GM20000 (cell line): ENCODE measurements at places on chromosomes 3 and 15.
A peak's percentile ranks its signal among the peaks of the same experiment; 100 is the strongest.

GRCh38 chr3:19688767-19689166 is 245.2 kb downstream of the EFHB start:
- no peak for DNase-seq

- no peak for DNase-seq
Observed at GRCh38 chr15:80140909-80141308, 11.9 kb upstream of the FAH start.

DNA sequence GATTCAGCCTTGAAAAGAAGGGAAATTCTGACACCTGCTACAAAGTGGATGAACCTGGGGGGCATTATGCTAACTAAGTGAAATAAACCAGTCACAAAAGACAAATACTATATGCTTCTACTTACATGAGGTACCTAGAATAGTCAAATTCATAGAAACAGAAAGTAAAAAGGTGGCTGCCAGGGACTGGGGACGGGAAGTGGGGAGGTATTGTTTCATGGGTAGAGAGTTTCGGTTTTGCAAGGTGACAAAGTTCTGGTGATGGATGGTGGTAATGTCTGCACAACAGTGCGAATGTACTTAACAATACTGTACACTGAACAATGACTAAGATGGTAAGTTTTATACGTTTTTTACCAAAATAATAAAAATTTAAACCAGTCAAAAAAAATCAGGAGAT is 4.8 kb downstream of the IDH2 start:
- peak; percentile 71 for DNase-seq

- DNase-seq: peak; percentile 58
Observed at GRCh38 chr15:89177633-89178306, 43.6 kb downstream of the RLBP1 start.

- DNase-seq: peak; percentile 26
Observed at GRCh38 chr3:64445109-64445943, 220.1 kb upstream of the PRICKLE2 start.

DNA sequence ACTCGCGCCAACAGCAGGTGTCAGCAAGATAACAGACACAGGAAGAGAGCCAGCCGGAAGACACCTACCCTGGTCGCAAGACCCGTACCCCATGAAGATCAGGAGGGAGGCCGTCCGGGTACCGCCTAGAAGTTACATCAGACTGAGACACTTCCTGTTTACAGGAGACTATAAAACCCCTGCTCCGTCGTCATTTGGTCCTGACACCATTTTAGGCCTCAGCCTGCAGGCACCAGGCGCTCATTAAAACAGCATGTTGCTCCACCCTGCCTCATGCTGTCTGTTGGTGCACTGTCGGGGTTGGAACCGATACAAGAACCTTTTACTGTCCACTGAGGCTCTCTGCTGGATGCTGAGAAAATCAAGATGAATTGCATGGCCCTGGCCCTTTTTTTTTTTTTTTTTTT is 15.6 kb upstream of the PRTG start:
- no peak for DNase-seq

- DNase-seq: no peak
Observed at GRCh38 chr15:36325206-36325605, 254.2 kb upstream of the CDIN1 start.

DNA sequence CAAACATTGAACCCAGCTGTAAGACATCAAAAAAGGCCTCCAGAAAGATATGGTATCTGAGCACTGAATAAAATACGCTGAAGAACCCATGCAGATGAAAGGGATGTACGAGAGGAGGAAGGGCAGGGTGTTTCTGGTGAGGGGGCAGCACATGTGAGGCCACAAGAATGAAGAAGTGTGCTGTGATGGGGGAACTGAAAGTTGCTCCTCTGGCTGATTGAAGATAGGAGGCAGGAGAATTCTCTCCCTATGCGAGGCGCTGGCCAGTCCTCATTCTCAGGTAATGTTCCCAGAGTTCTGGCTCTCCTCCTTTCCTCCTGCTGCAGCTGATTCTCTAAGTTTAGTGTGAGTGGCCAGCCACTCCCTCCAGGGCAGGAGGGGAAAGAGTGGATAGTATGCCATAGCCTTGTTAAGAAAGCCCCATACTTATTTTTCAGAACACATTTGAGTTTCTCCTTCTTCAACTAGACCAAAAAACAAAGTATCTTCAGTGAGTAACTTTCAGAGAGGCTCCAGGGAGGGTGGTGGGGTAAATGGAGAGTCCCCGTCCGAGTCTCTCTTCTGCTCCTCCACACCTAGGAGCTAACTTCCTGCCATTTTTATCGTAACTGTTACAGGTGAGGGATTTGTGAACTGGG is 26.9 kb upstream of the MYO1E start:
- DNase-seq: peak; percentile 73

GRCh38 chr3:5187920-5188418 is 462 bp downstream of the EDEM1 start:
- peak; percentile 42 for DNase-seq

DNA sequence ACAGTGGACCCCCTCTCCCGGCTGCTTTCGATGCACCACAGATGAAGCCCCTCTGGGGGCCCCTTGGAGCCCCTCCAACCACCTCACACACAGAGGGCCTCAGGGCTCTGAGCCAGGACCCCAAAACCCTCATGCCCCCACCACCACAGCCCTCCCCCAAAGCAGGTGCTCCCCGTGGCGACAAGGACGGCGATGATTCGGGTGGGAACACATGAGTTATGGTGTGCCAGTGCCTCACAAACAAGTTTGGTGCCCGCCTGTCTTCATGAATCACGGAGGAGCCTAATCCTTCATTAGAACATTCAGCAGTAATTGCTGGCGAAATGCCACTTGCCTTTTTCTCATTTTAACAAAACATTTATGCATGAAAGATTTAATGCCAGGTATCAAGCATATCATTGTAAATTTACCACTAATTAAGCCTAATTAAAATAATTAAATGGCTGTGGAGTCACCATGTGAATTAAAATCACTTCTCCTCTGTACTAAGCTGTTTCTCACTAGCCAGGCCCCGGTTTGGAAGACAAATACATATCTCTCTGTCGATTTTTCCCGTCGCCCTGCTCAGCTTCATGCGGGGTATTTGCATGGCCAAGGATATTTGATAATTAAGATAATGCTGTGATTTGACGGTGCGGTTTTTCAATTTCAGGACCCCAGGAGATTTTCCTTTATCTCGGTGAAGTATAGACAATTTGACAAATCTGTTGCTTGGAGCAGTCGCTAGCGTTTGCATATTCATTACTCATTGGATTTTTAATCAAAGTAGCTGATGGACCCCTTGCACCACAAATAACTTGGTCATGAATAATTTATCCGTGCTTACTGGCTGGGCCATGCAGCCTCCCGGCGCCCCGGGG is 157.0 kb downstream of the TLE3 start:
- no peak for DNase-seq
